ENCODE measurements at places on chromosomes 12 and 14. TPM values are rescaled to one million over a fixed set of nuclear protein-coding genes. Genes with fewer than 3 reads are reported as not detected.

YARS2 gene
- 20.9 TPM for total RNA-seq

RACGAP1 gene
- 27.0 TPM for total RNA-seq

EIF2S3B gene
- 0.71 TPM for total RNA-seq

KRT5 gene
- total RNA-seq, result 0.66 TPM

TRPV4 gene
- total RNA-seq, result 0.13 TPM

IPO8 gene
- 18.5 TPM for total RNA-seq

FAM186B gene
- 0.18 TPM for total RNA-seq

CKAP4 gene
- total RNA-seq, result 44.6 TPM

ARHGEF40 gene
- total RNA-seq, result 50.5 TPM

- DNase-seq, result no peak
Measured at GRCh38 chr12:110373962-110374611, 29.4 kb downstream of the ANAPC7 start.

- DNase-seq, result no peak
Measured at GRCh38 chr12:38157274-38157932, 159.2 kb upstream of the ALG10B start.

- no peak for DNase-seq
Measured at GRCh38 chr14:42163136-42163535, 556.5 kb downstream of the LRFN5 start.

- DNase-seq, result no peak
Measured at GRCh38 chr14:93059260-93059659, 56.5 kb downstream of the ITPK1 start.

DNA sequence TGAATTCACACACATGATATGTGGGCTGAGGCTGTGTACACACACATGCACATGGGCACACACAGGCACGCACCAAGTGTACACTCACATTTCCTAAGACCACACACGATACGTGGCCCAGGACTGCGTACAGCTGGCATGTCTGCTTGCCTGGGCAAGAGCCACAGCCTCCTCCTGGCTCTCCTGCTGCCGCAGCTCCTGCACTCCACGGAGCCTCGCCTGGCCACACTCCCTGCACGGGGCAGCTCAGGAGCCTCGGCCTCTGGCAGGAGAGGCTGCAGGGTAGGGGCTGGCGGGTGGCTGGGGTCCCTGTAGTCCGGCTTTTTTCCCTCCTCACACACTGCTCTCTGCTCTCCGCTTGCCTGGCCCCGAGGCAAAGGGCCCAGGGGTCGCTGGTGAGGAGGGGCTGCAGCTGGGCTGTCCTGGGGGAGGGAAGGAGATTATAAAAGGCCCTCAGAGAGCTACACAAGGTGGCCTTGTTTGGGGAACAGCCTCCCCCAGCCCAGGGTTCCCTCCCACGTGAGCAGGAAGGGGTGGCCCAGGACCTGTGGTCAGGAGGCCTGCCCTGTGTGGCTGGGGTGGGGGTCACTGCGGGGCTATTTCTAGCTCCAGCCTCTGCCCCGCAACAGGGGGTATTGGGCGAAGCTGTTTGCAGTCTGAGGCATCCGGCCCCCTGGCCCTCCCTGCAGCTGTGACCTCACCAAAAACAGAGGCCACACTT lies 89.0 kb upstream of the SFSWAP start:
- peak; percentile 61 for DNase-seq

DNA sequence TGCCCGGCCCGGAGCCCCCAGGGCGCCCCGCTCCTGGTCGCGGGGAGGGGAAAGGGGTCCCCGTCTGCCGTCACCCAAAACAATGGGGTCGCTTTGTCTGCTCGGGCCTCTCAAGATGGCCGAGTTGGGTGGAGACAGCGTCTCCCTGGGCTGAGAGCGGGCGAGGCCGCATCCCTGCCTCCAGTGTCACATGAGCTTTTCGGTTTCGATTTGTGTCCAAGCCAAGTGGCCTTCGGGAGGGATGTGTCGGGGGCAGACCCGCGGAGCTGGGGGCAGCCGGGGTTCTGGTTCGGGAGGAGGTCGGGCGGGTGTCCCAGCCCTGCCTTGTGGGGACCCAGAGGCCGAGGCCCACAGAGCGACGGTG lies 790 bp downstream of the DYNC1H1 start:
- DNase-seq, result peak; percentile 85

DNA sequence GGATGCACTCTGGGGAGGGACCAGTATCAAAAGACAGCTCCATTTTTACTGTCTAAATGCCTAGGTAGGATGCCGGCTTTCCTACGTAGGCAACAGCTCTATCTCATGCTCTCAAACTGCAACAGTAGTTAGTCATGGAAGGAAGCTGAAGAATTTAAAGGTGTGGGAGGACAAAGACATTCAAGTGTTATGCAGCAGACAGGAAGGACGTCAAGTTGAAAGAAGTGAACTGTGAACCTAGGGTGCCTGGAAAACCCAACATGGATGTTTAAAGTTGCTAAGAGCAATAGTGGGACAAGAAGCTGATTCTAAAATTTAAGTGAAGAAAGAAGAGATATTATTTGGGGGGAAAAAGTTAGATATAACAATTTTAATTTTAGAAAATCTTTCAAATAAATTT lies 5.9 kb downstream of the SEC23A start:
- no peak for DNase-seq

- no peak for DNase-seq
Measured at GRCh38 chr14:56168007-56168616, 49.9 kb downstream of the PELI2 start.

DNA sequence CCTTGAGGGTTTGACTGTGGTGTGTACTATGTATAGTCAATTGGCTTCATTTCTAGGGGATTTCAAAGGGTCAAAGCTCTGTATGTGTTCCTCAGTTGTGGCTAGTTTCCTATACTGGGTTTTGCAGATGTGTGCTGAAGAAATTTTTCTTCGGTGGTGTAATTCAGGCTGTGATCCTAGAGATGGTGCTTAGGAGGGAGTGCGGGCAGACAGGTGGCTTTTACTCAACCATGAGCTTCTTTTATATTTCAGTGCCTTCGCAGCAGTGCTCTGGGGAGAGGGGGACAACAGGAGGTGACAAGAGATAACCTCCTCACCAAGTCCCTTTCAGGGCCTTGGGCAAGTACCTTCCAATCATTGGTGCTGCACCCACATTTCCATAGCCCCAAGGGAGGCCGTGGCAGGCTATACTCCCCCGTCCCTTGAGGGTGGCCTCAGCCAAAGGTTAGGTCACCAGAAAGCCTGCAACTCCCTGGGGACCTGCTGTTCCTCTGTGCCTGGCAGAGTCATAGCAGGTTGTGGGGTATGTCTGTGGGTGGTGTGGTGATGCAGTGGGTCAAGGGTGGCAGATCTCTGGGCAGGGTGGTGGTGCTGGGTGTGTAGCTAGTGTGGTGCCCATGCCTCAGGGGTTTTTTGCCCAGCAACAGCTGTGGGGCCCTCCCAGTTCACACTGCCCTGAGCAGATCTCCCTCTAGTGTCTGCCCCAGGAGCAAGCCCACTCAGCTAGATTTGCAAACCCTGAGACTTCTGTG lies 37.0 kb upstream of the TMX1 start:
- DNase-seq, result no peak

DNA sequence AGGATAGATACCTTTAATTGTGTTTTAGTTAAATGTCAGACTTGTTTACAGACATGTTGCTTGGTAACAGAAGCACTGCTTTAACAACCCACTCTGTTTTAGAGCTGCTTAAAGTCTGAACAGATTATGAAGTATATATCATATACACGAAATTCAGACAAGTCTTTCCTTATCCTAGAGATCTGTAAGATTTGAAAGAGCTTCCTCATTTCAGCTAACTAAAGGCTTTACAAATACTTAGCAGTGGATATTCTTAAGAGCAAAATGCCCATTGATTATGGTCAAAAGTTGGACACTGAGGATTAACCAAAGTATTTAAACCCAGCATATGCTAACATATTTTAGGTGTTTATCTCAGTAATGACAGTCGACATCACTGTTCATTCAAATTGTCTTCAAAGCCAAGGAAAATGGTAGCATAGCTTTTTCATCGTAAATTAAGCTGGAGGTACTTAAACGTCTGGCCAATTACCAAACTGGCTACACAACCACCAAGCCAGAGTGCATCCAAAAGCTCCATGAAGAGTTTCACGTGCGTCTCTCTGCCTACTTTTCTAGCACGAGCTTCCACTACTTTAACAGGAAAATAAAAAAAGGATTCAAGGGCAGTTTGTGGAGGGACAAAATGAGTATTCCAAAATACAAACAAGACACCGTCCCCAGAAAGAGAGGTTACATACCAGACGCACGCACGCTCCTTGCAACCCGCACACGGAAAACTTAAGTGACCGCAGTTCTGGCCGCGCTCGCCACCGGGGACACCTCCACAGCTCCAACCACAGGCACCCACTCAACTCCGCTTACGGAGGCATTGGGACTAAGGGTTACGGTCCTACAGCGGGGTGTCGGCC lies 565 bp downstream of the CEP83 start:
- peak; percentile 73 for DNase-seq

- no peak for DNase-seq
Measured at GRCh38 chr12:1815814-1816729, 4.3 kb upstream of the LRTM2 start.

DNA sequence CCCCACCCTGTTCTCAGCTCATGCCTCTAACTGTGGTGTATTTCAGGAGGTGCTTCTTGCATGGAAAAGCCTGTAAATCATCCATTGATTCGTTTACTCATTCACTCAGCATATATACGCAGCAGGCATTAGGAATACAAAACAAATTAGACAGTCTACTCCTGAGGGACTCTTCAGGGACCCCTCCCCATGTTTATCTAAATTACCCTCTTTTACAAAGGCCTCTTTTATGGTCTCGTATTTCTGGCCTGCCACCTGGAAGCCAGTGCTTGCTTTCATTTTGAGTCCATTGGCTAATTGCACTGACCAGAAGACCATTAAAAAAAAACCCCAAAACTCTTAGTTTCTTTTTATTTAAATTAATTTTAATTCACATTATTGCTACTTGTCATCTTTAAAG lies 134.4 kb downstream of the DACT1 start:
- no peak for DNase-seq

GRCh38 chr14:57871459-57872080 lies 5.7 kb upstream of the SLC35F4 start:
- peak; percentile 27 for DNase-seq

DNA sequence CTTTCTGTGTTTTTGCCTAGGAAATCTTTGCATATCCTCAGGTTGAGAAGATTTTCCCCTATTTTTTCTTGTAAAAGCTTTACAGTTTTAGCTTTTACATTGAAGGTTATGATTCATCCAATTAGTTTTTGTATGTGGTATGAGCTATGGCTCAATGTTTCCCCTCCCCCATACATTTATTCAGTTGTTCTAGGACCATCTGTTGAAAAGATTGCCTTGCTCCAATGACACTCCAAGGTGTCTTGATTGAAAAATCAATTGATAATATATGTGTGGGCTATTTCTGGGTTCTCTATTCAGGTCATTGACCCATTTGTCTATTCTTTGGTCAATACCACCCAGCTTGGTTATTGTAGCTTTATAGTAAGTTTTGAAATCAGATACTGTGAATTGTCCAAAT lies 42.6 kb downstream of the LRTM2 start:
- no peak for DNase-seq

DNA sequence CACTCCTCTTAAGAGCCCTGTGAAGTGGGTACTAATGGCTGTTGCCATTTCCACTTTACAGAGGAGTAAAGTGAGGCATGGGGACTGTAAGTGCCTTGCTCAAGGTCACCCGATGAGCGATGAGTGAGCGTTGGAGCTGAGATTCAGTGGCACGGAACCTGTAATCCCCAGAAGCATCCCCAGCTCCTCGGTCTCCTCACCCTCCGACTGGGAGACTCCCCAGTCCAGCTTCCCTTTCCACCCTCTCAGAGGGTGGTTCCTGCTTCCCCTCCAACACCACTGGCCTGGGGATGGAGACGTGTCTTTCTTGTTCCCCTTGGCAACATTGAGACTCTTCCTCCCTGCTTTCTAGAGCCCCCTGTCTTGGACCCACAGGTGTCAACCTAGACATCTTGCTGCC lies 32.6 kb downstream of the TMEM63C start:
- no peak for DNase-seq

GRCh38 chr14:56759094-56759493 lies 51.2 kb downstream of the OTX2 start:
- DNase-seq, result no peak

- DNase-seq, result no peak
Measured at GRCh38 chr12:54270345-54270744, 9.6 kb downstream of the CBX5 start.

DNA sequence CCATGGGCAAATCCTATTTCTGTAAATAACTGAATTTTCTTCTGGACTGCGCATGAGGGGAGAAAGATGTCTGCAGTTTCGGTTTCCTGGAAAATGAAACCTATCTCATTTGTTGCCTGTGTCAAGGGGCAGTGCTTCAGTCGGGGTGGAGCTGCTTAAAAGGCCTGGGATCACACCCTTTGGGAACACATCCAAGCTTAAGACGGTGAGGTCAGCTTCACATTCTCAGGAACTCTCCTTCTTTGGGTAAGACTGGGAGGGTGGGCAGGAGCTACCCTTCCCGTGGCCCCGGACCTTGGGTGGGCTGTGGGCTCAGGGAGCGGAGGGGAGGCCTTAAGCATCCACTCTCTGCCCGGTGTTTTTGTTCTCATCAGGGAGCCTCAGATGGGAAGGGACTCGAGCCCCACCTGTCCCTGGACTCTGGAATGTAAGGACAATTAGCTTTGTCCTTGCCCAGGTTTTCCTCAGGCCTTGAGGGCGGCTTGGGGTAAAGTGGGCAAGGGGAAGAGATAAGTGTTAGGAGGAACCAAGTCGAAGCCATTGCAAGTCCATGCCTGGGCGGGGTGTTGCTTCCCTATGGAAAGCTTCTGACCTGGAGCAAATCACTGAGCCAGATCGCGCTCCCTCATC lies at the start of gene IFI27:
TSS of gene IFI27 (plus strand) at position 185 of the 630 bp plus-strand sequence.
- peak; percentile 47 for DNase-seq

- DNase-seq, result no peak
Measured at GRCh38 chr12:76545486-76545885, 14.1 kb downstream of the OSBPL8 start.

All from muscle of leg (tissue), 16 donors.